Stimulated activated CD8-positive, alpha-beta memory T cell treated with anti-CD3 and anti-CD28 coated beads, Interleukin-4, amount 100 ng/mL, for 1 hour (primary cell): ENCODE measurements at places on chromosomes 3 and 15.

DNA sequence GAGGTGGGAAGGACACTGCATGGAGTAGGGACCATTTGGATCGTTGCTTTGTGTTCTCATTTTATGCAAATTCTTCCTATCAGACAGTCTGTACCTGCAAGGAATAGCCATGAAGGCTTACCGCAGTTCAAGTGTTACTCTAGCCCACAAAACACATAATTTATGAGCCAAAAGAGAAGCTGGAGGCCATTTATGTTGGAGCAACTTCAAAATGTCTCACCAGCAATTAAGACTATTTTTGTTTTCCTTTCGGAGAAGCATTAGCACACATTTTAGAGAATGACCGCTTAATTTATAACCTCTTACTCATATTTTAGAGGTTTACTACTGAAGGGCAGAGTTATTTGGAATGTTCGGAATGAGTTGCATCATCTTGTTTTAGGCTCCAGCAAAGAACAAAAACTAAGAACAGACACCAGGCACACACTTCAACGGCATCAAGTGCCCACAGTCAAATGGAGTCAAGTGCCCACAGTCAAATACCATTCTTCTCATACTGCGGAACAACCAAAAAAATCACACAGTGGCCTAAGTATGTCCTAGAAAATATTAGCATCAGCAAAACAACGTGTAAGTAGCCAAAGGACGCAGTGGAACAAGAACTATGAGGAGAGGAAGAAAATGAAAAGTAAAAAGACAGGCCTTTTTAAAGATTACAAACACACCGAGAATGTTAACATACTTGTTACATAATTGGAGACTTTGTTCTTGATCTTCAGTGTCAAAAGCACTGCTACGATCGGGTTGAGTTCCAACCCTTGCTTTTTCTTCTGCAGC is 17.5 kb upstream of the GOLGA8J start:
- no peak for DNase-seq

DNA sequence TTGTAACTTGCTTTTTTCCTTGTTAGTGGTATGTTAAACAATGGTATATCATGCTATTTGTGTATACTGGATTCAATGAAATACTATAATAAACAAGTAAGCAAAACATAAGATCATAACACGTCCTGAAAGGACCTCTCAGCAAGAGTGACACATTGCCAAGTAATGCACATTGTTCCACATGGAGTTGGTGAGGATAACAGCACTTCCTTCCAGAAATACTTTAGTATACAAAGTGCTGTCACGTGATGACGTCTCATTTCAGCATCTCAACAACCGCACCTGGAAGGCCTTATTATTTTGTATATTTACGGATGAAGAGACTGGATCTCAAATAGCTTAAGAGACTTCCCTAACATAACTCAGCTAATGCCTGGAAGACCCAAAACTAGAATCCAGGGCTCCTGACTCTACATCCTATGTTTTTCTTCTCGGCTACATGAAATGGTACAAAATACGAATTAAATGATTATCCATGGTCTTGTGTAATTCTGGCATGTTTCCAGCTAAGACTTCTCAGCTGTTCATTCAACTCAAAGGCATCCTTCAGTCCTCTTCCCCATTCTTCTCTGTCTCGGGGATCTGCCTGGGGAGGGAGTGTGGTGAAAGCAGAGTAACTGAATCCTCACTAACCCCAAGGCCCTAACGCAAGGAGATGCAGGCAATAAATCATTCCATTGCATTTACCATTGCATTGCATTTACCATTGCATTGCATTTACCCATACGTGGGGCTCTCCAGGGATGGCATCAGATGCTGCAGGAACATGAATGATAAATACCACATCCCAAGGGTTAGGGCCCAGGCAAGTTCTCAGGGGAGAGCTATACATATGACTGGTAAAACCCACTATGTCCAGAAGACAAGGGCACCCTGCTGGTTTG is 79.2 kb downstream of the LIPC start:
- no peak for DNase-seq

- DNase-seq: no peak
Measured at GRCh38 chr15:70879401-70879800, 12.8 kb downstream of the THAP10 start.

DNA sequence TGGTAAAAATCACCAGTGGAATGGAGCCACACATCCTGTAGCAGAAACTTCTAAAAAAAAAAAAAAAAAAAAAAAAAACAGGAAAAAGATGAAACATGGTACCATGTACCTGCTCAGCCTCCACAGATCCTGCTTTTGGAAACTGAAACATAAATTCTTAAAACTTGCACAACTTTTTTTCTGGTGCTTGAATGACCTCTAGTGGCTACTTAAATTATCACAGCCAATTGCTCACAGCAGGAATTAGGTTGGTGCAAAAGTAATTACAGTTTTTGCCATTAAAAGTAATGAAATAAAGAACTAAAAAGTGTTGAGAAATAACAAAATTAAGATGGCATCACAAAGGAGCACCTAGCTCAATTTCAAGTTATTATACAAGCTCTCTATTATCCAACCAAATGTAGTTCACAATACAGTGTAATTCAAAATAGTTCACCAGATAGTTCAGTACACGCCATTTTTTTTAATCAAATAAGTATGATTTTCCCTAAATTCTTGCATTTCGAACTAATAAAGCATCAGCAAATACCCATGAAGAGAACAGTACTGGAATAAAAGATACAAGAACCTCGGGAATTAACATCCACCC is 80.6 kb downstream of the ULK4 start:
- no peak for DNase-seq

- DNase-seq: no peak
Measured at GRCh38 chr3:54849360-54849759, 78.5 kb downstream of the LRTM1 start.

- no peak for DNase-seq
Measured at GRCh38 chr3:173862701-173863100, 465.2 kb downstream of the NLGN1 start.

GRCh38 chr3:71355037-71355436 is 228.5 kb downstream of the FOXP1 start:
- no peak for DNase-seq

- no peak for DNase-seq
Measured at GRCh38 chr15:76756381-76756780, 148.8 kb downstream of the SCAPER start.

- DNase-seq: no peak
Measured at GRCh38 chr15:100771746-100772145, 107.9 kb upstream of the ALDH1A3 start.

DNA sequence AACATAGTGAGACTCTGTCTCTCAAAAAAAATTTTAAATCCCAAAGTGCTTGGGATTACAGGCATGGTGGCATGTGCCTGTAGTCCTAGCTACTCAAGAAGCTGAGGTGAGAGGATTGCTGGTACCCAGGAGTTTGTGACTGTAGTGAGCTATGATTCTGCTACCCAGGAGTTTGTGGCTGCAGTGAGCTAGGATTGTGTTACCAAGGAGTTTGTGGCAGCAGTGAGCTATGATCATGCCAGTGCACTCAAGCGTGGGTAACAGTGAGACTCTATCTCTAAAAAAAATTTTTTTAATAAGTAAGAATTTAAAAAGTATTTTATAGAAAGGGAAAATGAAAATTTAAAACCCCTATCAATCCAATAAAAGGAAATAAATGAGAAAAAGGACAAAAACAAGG is 69.5 kb downstream of the FAIM start:
- DNase-seq: no peak

DNA sequence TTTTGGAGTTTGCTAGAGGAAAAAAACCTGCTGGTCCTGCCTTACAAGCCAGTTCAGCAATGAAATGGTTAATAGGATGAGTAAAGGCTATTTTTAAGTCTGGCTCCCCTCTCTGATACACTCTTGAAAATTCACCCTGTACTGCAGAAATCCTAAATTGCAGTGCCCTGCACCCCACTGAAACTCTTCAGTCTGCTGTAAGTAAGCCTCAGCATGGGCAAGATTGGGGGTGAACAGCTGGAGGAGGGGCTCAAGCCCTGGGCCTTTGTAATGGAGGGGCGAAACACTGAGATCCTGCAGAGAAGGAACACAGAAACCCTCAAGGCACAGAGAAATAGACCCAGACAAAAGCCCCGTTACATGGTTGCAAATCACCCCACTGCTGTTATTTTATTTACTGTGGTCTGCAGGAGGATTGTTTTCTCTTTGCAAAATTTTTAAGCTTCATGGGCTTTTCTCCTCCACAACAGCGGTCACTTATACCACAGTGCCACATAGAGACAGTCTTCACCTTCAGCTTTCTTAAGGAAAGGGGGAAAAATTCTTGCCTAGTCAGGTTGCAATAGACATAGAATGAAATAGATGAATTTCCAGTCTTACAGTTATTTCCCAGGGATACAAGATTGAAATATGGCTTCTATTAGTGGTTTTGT is 45.0 kb downstream of the SOX2 start:
- DNase-seq: no peak

- DNase-seq: no peak
Measured at GRCh38 chr3:48372862-48373435, 930 bp downstream of the FBXW12 start.

DNA sequence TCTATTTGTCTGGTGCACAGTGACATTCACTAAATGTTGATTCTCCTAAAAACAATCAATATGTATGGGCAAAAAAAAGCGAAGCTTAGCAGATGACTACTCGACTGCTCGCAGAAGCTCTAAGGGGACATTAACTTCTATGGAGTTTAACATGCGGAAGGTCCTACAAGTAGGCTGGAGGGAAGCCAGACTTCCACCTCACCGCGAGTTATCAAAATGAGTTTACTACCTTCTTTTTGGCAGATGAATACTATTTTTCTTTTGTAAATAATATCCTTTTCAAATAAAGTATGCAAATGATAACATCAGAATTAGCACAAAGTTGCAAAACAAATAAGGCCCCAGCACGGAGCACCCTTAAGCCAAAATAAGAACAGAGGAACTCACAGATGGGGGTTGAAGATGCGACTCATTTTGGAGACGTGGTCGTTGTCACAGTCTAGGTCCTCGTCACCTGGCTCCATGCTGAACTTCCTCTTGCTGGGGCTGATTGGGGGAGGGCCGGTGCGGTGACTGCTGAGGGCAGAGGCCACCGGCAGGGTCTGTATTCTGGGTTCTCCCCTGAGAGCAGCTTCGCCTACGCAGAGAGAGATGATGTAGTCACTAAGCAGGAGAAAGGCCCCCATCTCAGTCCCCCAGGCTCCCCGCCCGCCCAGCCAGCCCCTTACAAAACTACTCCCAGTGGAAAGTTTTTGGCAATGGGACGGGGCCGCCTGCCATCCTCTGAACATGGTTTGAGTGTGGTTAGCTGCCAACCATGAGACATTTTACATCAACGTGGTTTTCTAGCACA is 42.1 kb downstream of the VGLL4 start:
- DNase-seq: no peak

DNA sequence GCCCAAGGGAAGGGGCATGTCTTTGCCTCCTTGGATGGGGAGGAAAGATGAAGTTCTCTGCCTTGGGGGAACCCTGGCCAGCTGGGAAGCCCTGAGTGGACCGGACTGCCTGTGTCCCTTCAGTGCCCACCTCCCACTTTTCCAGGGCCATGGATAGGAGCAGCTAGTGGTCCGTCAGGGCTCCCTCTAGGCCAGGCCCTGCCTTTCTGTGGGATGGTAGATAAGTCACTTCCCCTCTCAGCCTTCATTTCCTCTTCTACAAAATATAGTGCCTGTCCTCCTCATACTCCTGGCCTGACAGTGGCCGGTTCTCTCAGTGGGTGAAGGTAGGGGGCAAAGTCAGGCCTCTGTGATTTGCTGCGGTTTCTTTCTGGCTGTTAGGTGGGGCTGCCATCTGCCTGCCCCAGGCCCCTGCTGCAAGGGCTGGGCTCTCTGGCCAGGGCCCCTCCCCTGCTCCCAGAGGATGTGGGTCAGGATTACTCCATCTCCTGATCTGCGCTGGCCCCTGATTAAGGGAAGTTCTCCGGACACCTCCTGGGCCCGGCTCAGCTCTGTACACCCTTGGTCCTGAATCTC is 1.4 kb downstream of the PLEKHO2 start:
- no peak for DNase-seq

DNA sequence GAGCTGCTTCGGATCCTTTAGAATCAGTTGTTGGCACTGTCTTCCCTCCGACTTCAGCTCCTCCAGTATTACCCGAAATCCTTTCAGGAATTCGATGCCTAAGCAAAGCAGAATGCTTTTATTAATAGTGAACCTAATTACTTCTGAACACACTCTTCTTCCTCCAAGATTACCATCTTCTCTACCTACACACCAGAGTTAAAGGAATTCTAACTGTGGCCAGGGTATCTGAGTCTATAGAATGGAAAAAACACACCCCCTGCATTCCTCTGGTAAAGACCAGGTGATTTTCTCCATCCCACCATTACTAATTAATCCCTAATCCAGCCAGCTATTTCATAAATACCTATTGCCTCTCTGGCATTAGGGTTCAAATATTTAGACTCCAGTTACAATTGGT is 49.8 kb downstream of the SPATA12 start:
- no peak for DNase-seq

GRCh38 chr3:177154733-177155132 is 42.5 kb downstream of the TBL1XR1 start:
- DNase-seq: no peak

DNA sequence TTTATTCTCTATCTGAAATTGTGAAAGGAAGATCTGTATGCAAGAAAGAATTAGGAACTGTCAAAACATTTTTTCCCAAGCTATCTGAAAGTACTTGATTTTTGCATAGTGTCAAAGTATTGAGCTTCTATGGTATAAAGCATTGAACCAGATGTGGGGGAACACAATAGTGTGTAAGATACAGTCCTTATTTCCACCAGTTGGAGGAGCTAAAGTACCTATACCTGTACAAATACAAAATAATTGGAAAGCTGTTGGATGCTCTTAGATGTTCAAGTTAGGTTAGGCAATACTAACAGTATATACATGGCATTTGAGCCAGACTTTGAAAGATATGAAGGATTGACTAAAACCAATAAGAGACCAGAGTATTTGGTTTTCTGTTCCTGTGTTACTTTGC is 148.4 kb downstream of the B3GALNT1 start:
- no peak for DNase-seq

DNA sequence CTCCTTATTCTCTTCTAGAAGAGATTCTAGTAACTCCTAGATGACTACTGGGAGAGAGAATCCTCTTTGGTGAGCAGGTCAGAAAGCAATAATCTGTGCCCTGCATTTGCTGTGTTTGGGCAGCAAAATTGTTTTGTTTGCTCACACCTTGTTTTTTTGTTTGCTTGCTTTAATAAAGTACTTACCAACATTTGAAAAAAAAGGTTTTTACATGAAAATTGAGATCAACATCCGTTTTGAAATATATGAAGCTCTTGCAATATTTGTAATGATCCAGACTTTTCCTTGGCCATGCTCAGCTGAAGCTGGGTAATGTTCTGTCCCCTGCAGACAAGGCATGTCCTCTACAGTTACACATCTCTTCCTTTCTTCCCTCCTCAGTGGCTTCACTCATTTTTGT is 62.2 kb downstream of the DIPK2A start:
- no peak for DNase-seq

- no peak for DNase-seq
Measured at GRCh38 chr3:13515786-13516759, 32.9 kb upstream of the FBLN2 start.

- no peak for DNase-seq
Measured at GRCh38 chr15:96343113-96344059, 12.9 kb downstream of the NR2F2 start.

DNA sequence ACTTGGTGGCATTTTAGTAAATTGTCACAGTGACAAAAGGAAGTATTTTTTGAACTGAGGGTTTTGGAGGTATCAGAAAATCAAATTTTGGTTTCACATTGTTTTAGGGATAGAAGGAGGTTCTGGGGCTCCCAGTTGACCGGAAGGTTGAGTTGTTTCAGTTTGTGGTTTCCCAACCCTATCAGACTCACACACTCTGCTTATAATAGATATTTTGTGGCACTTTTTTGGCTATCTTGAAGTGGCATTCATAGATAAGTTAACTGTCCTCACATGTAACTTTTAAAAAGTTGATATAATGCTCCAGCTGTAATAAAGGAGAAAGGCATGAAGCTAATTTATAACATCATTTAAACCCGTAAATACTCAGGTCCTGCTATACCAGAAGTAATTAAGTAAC is 12.8 kb downstream of the ARMC8 start:
- DNase-seq: no peak
